ENCODE measurements at places on chromosomes 3 and 15.

- DNase-seq = no peak
Measured at GRCh38 chr3:12141350-12141749, 17.4 kb downstream of the TIMP4 start.

DNA sequence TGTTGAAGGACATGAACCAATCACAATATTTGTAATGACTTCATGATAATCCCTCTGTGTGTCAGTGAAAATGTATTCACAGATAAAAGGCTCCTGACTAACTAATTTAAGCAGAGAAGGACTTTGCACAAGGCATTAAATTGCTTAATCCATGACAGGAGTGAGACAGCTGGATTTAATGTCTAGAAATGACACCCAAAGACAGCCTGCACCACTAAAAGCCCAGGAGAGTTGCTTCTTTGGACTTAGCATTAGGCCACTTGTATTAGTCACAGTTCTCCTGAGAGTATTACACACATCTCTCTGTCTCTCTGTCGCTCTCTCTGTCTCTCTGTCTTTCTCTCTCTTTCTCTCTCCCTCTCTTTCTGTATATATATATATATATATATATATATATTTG, 180.4 kb downstream of the GOLGA8K start:
- no peak for DNase-seq

DNA sequence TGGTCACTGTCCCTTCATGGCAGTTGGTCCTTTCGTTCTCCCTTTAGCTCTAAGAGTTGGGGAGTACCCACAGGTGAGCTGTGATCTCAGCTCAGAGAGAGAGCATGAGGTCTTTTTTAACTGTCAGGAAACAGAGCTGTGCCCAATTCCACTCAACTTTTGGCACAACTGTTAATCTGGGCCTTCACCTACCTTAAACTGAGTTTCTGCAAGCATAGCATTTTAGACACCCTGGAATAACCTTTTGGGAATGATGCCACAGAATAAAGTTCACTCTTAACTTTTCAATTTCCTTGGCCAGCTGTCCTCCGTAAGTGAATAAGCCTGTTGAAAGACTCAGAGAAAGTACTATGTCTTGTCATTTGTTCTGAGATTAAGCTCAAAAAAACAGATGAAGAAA, 35.9 kb downstream of the TUBGCP4 start:
- DNase-seq = no peak

DNA sequence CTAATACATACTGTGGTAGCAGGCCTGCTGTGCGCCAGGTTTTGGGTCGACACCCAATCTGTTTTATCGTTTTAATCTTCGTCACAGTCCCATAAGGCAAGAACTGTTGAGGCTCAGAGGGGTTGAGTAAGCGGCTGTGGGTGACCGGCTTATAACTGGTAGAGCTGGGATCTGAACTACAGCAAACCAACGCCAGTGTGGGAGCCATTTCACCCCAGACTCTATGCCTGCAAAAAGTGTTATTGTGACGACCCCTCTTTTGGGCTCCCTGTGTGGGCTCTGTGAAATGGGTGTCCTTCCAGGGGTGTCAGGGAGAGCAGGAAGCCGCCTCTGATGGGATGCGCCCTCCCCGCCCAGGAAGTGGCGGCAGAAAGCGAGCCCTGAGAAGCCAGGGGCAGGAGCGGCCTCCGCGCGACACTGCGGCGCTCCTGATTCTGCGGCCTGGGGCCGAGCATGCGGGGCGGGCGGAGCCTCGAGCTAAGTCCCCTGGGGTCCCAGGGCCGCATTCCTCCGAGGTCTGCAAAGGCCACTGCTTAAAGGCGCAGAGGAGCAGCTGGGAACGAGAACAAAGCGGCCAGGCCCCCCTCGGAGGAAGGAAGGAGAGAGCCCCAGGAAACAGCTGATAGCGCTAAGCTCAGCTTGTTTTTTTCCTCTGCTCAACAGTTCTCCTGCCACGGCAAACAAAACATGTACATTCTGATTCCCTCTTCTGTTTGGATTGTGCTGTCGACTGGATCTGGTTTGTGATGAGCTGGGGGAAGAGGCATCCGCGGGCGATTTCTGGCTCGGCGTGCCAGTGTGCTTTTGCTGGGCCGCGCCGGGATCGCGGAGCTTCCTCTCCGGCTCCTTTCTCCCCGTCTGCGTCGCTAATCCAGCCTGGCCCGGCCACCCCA, 33.9 kb downstream of the GRK7 start:
- DNase-seq = no peak

GRCh38 chr3:142853270-142854168, 35.4 kb downstream of the PCOLCE2 start:
- no peak for DNase-seq

Data from GM12892 (cell line).